ENCODE measurements at places on chromosomes 1 and 21.

- no peak for DNase-seq
Observed at GRCh38 chr1:181998858-181999257, 62.7 kb downstream of the ZNF648 start.

DNA sequence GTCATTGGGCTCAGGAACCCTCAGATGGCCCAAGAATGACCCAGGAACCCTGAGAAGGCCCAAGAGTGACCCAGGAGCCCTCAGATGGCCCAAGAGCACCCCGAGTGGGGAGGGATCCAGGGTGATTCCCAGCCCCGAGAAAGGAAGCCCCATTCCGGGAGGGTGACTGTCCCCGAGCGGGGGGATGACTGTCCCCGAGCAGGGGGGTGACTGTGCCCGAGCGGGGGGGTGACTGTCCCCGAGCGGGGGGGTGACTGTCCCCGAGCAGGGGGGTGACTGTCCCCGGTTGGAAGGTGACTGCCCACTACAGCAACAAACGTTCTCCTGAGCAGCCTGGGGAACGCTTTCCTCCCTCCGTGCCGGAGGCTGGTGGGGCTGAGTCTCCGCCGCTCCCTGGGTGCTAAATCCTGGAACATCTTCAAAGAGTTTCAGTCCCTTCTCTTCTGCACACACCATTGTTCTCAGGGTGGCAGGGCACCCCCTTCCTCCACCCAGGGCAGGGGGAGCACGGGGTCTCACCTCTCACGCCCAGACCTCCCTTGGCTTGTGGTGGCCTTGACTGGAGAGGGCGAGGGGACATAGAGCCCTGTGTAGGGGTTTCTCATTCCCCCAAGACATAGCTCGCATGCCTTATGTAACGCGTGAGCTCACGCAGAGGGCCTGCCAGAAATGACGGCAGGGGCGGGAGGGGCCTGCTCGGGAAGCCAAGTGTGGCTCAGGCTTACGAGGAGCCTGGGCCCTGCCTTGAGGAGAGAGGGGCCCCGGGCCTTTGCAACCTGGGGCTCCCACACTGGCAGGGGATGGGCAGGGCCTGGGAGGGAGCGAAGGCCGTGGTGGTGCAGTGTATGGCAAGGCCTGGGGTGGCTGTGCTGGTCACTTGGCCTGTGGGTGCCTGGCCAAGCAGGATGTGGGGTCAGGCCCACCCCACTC lies 14.3 kb upstream of the SKI start:
- no peak for DNase-seq

DNA sequence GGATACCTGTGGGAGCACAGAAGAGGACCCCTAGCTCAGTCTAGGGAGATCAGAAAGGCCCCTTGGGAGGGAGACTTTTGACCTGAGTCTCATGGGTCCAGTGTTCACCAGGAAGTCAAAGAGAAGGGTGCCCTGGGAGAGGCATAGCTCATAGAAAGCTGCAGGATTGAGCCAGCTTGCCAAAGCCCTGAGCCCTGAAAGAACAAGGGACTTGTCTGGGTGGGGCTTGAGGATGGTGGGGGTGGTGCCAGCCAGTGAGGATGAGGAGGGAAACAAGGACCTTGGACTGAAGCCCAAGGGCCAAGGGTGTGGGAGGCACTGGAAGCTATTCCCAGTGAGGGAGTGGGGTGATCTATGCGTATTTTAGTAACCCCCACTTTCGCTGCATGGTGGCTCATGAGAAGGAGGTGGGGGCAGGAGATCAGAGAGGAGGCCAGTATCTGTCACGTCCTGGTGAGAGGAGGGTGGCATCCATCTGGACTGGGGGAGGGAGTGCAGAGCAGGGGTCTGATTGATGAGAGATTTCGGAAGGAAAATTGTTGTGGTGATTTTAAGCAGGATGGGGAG lies 28.4 kb downstream of the DMBX1 start:
- no peak for DNase-seq

DNA sequence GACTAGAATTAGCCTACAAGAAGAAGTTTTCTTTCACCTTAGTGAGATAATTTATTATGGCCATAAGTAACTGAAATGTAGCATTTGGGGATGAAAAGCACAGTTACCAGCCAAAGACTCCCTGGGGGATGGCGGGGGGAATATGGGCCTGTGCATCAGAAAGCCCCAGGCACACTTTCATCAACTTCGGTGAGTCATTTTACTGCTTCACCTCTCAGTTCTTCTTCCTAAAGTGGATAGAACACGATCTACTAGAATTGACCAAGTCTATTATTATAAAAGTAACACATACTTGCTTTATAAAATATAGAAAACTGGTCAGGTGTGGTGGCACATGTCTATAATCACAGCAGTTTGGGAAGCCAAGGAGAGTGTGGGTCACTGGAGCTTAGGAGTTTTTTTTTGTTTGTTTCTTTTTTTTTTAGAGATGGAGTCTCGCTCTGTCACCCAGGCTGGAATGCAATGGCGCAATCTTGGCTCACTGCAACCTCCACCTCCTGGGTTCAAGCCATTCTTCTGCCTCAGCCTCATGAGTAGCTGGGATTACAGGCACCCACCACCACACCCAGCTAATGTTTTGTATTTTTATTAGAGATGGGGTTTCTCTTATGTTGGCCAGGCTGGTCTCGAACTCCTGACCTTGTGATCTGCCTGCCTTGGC lies 141.8 kb downstream of the ZZZ3 start:
- no peak for DNase-seq

GRCh38 chr1:50415235-50416149 lies 7.8 kb downstream of the DMRTA2 start:
- no peak for DNase-seq

DNA sequence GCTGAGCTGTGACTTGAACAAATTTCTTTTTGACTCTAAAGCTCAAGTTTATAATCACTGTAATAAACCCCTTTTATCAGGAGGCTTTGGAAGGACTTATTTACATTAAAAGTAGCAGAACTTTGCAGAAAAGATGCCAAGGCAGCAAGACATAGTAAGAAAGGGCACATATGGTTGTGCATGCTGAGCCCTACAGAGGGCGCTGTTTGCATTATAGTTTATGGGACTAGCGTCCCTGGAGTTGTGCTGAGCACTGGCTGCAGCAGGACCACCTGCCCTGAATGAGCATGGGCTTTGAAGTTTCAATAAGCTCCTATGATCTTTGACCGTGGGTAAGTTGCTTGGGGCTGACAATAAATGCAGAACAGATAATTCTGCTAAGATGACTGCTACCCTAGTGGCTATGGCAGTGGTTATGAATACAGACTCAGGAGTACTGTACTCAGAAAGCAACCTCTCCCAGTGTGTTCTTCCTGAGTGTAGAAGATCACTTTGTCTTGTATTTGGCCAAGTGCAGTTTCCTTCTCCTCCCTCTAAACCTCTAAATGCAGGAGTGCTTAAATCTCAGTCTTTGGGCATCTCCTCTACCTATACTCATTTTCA lies 45.4 kb upstream of the USP1 start:
- DNase-seq = no peak

DNA sequence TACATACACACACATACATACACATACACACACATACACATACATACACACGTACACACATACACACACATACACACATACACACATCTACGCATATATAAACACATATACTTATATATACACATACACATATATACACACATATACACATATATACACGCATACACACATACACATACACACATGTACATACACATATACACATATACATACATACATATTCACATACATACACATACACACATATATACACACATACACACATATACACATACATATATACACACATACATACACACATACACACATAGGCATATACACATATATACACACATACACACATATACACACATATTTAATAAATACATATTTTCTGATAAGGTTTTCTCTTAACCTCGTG lies 324.0 kb downstream of the RPS6KC1 start:
- no peak for DNase-seq

DNA sequence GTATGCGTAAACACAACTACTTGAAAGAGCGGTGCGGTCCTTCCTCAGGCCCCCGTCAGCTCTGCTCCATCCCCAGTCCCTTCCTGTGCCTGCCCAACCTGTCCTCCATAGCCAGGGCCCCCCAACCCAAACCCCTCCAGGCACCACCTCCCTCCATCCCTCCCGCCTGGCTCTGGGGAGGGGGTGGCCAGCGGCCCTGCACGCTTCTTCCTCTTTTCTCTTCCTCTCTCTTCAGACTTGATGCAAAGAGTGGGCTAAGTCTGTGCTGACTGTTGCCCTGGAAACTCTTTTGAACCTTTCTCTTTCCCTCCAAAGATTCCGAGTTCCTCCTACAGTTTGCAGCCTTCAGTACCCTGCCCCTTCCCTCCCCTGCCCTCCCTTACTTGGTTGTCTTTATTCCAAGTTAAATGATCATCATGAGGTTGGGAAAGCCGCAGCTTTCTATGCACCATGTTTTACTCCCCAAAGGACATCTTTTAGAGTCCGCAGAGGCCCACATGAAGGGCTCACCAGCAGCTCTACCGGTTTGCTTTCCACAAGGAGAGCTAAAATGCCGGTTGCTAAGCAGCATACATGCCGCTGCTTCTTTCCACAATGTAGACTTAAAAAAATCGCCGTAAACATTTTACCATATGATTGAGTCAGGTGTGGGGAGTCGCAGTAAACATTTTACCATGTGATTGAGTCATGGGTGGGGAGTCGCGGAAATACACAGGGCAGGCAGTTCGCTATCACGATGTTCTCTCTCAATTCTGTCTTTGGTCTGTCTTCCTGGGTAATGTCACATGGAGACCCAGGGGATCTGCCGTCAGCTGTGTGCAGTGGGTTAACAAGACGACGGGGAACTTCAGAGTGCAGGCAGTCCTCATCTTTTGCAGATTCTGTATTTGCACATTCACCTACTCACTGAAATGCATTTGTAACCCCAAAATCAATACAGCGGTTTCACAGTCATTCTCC lies 525.3 kb downstream of the KIF26B start:
- DNase-seq = no peak

DNA sequence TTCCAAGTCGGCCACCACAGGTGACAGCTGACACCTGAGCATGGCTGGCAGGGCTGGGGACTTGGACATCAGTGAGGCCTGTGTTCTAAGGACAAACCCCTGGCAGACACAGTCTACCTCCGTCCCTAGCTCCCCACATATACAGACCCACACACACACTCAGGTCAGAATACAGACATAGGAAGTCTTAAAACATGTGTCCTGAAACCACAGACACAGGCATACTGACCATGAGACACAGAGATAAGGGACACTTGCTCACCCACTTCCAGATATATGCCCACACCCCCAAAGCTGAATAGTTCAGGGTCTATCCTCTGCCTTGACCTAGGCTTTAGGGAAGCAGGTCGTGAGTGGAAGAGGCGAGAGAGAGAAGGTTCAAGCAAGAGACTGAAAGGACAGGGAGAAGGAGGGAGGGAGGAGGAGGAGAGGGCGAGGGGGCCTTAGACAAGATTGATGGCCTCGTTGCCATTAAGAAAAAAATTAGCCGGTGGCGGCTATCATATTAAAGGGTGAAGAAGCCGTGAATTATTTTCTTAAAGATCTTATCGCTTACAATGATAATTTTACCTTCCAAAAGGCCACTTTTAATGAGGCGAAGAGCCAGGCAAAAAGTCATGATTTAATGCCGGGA lies 49.9 kb downstream of the TMEM53 start:
- DNase-seq = no peak

DNA sequence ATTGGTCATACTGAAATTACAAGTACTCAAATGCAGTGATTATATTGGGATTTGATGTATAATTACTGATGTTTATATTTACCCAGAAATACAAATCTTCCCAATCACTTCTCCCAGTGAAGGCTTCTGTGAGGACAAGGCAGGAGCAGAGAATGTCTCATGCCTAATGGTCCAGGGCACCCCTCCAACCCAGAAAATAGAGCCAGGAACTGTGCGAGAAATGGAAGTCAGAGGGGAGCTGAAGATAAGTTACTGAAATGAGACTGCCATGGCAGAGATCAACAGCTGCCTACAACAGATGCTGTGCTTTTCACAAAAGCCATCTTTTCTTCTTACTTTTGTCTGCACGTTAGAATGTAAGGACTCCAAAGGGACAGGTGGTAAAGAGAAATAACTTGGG lies 171.2 kb downstream of the TTLL7 start:
- DNase-seq = no peak

GRCh38 chr1:160567341-160567740 lies 12.0 kb downstream of the CD84 start:
- DNase-seq = no peak

DNA sequence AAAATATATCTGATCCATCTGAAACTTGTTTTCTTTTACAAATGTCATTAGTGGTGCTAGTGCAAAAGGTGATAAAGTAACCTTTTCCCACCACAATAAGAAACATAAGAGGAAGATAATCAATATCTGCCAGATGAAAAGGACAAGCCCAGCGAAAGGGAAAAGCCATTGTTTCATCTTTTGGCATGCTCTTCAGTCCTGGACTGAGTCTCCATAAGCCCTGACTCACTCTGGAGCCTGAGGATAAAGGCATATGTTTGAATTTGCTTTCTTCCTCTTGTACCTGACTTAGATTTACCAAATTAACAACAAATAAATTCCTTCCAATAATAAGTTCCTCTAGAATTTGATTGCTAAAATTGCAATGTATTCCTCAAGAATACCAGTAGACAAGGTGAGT lies 13.6 kb downstream of the DNAJC11 start:
- DNase-seq = no peak

- no peak for DNase-seq
Observed at GRCh38 chr1:193115629-193116227, 6.1 kb upstream of the CDC73 start.

- DNase-seq = no peak
Observed at GRCh38 chr21:25578056-25578961, 29.0 kb downstream of the MRPL39 start.

GRCh38 chr1:224357626-224358124 lies 996 bp downstream of the CNIH4 start:
- DNase-seq = no peak

DNA sequence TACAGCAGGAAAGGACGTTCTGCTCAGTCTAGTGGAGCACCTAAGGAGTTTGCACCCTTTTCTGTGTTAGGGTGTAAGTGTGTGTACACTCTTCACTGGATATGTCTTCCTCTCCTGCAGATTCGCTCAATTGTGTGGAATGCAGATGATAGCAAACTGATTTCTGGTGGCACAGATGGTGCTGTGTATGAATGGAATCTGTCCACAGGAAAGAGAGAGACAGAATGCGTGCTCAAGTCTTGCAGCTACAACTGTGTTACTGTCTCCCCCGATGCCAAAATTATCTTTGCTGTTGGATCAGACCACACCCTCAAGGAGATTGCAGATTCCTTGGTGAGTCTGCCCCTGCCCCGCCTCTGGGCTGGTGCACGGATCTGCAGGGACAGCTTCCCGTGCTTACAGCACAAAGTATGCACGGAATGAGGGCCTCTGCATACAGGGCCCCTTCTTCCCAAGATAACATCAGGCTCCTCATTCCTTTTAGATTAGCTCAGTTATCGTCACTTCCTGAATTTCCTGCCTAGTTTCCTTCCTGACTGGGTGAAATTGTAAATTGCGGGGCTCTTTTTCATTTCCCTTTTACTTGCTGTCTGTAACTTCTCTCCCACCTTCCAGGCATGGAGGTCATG lies 34.6 kb downstream of the CFAP57 start:
- no peak for DNase-seq

GRCh38 chr1:191707288-191707687 lies 451.0 kb upstream of the RGS18 start:
- no peak for DNase-seq
